Naive thymus-derived CD8-positive, alpha-beta T cell (primary cell): ENCODE measurements at places on chromosomes 4 and X. TPM values are rescaled to one million over a fixed set of nuclear protein-coding genes. Genes with fewer than 3 reads are reported as not detected.

TLR1 gene
- total RNA-seq: 13.3 TPM

EVC2 gene
- 0.11 TPM for total RNA-seq

DDX53 gene
- not detected for total RNA-seq

GIMD1 gene
- total RNA-seq: not detected

DNA sequence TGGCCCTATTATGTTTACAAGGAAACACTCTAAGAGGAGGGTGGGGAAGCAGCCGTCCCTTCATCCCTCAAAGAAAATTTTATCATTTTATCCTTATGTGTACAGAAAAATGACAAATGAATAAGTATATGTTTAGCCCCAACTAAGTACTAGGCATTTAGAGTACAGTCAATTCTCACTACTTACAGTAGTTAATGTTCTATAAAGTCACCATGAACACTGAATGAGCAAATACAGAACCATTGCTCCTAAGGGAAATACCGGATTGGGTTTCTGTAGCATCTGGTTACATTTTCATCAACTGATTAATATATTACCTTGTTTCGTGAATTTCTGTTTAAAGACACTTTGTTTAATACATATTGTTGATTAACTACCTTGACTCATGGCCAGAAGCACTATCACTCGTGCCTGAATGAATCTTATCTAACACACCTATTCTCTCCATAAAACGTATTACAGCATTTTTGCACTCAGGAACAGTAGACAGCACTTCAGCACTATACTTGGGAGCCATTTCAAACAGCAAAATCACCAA is 109.3 kb downstream of the ASB9 start:
- peaks cover 30% of the 10 kb centered on the region for H3K4me1 ChIP-seq
- H3K27ac ChIP-seq: peak overlapping the region; percentile 61
- H3K36me3 ChIP-seq: no peaks in the 10 kb centered on the region
- no peak overlapping the region for H3K4me3 ChIP-seq

- peaks cover 5% of the 10 kb centered on the region for H3K36me3 ChIP-seq
- no peak overlapping the region for H3K4me3 ChIP-seq
Observed at GRCh38 chr4:16739997-16740624, 158.3 kb downstream of the LDB2 start.

DNA sequence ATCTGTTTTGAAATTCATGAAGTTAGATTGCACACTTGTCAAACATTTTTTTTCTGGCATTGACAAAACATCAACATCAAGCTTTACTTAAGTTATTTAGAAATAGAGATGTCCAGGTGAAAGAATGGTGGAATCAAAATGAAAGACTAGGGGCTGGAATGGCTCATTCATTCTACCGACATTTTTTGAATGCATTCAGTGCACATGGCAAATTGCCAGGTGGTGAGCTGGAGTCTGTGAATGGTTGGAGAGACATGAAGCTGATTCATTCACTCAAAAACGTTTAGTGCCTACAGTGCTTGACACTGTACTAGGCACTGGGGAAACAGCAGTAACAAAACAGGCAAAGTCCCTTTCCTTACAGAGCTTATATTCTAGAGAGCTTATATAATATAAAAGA is 292.4 kb downstream of the PPP1R2C start:
- H3K27ac ChIP-seq: no peak overlapping the region
- H3K4me3 ChIP-seq: no peak overlapping the region
- no peaks in the 10 kb centered on the region for H3K4me1 ChIP-seq

- no peaks in the 10 kb centered on the region for H3K27me3 ChIP-seq
- H3K4me1 ChIP-seq: no peaks in the 10 kb centered on the region
- no peak overlapping the region for H3K27ac ChIP-seq
- DNase-seq: no peak
- H3K36me3 ChIP-seq: no peaks in the 10 kb centered on the region
Observed at GRCh38 chrX:11381464-11381863, 88.3 kb downstream of the AMELX start.

DNA sequence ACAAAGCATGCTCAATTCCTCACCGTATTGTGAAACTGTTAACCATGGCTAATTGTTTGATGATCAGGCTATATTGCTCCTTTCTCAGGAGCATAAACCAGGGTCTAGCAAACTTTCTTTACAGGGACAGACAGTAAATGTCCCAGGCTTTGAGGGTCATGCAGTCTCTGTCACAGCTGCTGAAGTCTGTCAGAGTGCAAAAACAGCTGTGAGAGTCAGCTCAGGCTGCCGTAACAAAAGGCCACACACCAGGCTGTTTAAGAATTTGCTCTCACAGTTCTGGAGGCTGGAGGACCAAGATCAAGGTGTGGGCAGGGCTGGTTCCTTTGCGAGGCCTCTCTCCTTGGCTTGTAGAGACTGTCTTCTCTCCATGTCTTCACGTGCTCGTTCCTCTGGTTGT is 75.6 kb downstream of the GPR143 start:
- H3K36me3 ChIP-seq: peaks cover 10% of the 10 kb centered on the region
- H3K27ac ChIP-seq: no peak overlapping the region
- H3K4me3 ChIP-seq: no peak overlapping the region
- no peaks in the 10 kb centered on the region for H3K27me3 ChIP-seq
